ENCODE measurements at places on chromosomes 16 and 17.

- no peak for DNase-seq
Observed at GRCh38 chr16:57987441-57988177, 12.9 kb downstream of the ZNF319 start.

GRCh38 chr17:44608727-44609435 lies 47.4 kb upstream of the MEIOC start:
- DNase-seq, result no peak

- no peak for DNase-seq
Observed at GRCh38 chr17:79891113-79891730, 52.0 kb upstream of the CBX4 start.

GRCh38 chr17:67400193-67400592 lies 23.1 kb downstream of the PITPNC1 start:
- DNase-seq, result peak; percentile 51

DNA sequence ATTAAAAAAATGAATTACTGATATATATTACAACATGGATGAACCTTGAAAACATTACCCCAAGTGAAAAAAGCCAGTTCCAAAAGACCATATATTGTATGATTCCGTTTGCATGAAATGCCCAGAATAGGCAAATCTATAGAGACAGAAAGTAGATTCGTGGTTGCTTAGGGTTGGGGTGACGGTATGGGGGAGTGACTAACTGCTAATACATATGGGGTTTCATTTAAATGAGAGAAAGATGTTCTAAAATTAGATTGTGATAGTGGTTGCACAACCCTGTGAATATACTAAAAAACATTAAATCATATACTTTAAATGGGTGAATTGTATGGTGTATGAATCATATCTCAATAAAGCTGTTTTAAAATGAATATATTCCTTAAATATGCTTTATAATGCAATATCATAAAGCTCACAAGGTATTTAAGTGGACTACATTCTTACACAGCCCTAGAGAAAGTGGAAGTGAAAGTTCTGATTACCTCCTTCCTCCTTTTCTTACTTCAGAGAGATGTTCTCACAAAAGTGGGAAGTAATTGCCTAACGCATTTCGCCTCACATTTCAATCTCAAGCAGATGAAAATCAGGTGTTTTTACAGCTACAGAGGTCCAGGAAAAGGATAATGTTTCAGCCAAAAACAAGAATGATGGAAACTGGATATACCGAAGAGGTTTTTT lies 142.7 kb upstream of the GNAO1 start:
- DNase-seq, result no peak

GRCh38 chr17:8832711-8833352 lies 33.7 kb upstream of the MFSD6L start:
- DNase-seq, result no peak

Data from NCI-H1048 (cell line).